ENCODE measurements at places on chromosomes 5 and 9.

GRCh38 chr9:2697492-2697891 lies 19.8 kb upstream of the KCNV2 start:
- DNase-seq: no peak

- DNase-seq: no peak
Observed at GRCh38 chr5:93649234-93649900, 66.3 kb downstream of the NR2F1 start.

GRCh38 chr9:120538339-120538738 lies 41.6 kb downstream of the CDK5RAP2 start:
- no peak for DNase-seq

GRCh38 chr5:93422652-93423280 lies 158.3 kb downstream of the NR2F1-AS1 start:
- no peak for DNase-seq

DNA sequence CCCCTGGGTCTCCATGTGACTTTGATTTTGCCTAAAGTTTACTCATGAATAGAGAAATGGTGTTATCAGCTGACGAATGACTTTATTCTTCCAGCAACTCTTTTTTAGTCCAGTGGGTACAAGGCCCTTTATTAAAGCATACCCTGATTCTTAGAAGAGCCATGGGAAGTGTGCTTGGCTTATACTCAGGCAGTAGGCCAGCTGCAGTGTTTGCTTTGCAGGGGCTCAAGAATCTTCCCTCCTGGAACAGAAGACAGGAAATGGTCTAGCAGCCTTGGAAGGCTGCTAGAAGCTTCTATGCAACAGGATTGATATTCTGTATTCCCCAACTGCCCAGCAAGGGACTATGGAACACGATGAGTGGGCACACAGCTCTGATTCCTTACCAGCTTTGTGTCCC lies 73.4 kb upstream of the PLPP6 start:
- no peak for DNase-seq

GRCh38 chr9:116450378-116451139 lies 236.5 kb upstream of the TRIM32 start:
- DNase-seq: no peak

DNA sequence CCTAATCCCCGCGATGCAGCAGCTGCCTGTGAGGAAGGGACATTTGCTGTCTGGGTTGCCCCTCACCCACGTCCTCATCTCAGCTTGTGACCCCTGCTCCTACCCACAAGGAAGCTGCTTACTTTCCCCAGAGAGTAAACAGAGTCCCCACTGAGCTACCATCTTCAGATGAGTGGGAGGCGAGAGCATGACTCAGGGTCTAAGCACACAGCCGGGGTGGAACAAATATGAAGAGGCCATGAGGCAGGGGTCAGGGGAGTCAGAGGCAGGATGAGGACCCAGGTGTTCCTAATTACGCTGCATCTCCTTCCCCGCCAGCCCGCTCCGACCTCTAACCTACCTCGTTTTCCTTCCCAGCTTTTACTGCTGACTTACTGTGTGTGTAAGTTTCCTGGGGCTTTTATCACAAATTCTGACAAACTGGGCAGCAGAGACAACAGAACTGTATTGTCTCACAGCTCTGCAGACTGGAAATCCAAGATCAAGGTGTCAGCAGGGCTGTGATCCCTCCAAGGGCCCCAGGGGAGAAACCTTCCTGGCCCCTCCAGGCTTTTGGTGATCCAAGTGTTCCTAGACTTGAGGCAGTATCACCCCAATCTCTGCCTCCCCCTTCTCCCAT lies 94.0 kb upstream of the DNAH5 start:
- no peak for DNase-seq

All from hematopoietic multipotent progenitor cell treated with erythropoietin and hydrocortisone succinate and interleukin-3 and kit ligand, for 15 days (in vitro differentiated cells).